Stimulated activated CD8-positive, alpha-beta memory T cell treated with anti-CD3 and anti-CD28 coated beads, Interleukin-12 subunit alpha, Interleukin-12 subunit beta, amount 100 ng/mL, for 4 hours (primary cell): ENCODE measurements at places on chromosomes 2 and 18.

GRCh38 chr2:72999729-73000725 lies 71.5 kb downstream of the SFXN5 start:
- DNase-seq: no peak

DNA sequence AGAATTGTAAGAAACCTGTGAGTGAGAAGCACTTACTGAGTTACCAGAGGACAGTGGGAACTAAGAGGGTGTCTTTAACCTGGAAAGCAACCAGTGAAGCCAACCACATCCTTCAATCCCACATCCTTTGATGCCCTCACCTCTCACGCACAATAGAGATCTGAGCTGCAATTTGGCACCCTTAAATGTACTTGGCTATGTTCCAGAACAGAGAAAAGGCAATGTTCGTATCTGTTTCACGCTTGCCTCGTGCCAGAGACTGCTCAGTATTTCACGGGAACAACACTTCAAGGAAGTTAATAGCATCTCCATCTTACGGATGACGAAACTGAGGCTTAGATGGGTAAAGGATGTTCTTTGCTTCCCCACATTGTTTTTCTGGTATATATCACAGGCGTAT lies 167.4 kb downstream of the DPP10 start:
- no peak for DNase-seq

GRCh38 chr2:127648321-127648720 lies 2.4 kb downstream of the GPR17 start:
- DNase-seq: no peak

DNA sequence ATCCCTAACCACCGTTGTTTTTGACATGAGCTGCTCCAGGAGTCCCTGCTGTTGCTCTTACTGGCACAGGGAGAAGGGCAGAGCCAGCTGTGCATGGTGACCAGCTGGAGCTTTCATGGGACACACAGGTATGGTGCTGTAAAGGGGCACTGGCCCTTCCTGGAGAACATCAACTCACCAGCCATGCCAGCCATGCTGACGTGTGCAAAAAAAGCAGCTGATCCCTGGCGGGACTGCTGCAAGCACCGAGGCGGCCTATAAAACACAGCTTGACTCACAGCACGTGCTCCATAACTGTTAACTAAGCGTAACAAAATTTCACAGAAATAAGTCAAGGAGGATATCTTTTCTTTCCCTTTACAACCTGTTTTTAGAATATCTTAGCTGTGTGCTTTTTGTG lies 165.1 kb downstream of the TMEM163 start:
- no peak for DNase-seq

DNA sequence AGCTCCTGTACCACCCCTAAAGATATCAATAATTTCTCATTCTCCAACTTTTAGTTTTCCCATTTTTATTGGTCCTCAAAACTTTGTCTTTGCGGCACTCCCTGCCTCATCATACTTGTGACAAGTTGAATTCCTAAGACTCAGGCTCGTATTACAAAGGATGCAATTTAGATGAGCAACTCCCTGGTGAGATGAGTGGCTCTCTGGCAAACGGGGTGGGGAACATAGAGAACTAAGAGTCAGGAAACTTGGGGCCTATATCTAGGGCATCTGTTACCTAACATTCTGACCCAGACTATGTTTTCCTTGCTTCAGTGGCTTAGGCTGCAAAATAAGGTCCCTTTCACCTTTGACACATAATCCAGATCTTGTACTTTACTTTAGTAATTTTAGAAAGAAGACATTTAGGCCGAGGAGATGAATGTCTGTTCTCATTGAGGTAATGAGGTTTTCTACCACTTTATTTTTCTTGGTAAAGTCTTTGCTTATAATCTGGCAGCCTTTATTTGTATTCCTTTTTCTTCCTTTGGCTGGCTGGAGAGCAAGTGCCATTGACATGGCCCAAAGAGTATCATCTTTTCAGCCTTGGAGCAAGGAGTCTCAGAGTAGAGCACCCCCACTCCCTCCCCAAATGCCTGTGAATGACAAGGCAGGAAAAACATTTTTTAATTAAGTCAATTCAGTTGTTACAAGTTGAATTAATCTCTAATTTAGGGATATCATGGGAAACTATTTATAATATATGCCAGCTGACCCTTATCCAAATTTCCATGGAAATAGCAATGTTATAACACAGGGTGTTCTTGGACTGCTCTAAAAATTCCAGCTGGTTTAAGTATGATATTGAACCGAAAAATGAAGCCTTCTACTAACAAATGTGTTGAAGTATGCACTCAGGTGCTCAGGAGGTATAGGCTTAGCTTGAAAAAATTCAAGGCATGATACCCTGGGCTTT lies 15.2 kb downstream of the TSPYL6 start:
- DNase-seq: no peak

DNA sequence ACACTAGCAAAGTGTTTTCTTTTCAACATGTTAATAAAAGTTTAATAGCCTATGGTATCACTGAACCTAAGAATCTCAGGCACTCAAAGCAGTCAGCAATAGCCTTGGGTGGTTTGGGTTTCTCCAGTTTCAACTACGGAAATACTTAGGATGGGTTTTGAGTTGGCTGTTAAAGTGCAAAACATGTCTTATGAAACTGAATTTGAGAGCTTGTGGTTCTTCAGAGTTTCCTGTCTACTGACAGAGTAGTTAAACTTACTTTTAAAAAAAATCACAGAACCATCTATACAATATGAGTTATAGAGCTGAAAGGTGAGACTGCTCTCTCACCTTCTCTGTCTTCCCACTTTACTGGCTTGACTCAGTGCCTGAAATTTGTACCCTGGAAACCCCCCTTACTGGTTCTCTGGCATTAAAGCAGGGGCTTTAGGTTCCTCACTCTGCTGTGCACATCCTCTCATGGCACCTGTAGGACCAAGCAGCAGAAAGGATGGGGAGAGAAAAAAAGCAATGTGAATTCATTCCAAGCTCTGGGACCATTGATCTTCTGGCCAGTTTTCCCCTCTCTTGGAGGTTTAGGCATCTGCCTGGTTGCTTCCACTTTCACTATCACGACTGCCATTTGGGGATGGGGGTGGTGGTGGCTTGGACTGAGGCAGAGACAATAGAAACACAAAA lies 18.1 kb downstream of the CCDC141 start:
- no peak for DNase-seq

GRCh38 chr2:41906338-41906725 lies 141.5 kb upstream of the PKDCC start:
- no peak for DNase-seq

DNA sequence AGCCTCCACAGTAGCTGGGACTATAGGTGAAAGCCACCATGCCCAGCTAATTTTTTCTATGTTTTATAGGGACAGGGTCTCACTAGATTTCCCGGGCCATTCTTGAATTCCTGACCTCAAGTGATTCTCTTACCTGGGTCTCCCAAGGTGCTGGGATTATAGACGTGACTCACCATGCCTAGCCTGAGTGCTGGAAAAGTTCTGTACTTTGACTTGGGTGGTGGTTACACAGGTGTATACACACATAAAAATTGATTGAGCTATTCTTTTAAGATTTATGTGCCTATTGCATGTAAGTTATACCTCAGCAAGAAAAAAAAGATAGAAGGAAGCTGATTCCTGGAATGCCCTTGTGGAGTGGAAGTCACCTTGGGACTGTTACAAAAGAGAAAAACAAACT lies 34.8 kb upstream of the KCNF1 start:
- no peak for DNase-seq

DNA sequence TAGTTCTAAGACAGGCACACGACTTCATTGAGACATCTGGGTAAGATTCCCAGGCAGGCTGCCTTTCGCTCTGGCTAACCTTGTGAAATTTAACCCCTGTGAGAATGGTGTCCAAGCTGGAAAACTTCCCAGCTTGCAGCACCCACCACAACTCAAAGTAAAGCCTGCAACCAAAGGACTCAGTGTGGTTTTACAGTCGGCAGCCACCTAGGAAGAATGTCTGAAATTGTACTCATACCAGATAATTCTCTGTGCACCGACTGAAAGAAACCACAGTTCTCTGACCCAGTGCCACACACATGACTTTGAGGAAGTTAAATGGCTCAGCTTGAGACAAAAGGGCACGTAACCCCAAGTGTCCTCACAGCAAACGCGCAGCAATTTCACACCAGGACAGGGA lies 125.7 kb downstream of the RBMS1 start:
- no peak for DNase-seq

- DNase-seq: no peak
Observed at GRCh38 chr18:3710712-3711301, 260.8 kb downstream of the TGIF1 start.

DNA sequence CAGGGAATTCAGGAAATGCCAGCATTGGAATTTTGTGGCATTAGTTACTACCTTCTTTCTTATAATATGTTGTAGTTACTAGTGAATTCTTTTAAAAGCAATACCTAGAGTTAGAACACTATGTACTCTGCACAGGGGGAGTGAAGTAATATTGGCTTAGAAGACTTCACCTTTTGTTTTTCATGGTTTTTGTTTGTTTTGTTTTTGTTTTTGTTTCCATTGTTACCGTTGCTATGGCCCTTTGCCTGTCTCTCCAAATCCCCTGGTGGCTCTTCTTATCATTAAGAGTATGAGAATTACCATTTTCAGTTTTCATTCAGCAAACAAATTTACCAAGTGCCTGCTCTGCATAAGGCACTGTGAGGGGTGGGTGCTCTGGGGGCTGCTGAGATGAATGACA lies 160.1 kb downstream of the HAUS1 start:
- DNase-seq: no peak

DNA sequence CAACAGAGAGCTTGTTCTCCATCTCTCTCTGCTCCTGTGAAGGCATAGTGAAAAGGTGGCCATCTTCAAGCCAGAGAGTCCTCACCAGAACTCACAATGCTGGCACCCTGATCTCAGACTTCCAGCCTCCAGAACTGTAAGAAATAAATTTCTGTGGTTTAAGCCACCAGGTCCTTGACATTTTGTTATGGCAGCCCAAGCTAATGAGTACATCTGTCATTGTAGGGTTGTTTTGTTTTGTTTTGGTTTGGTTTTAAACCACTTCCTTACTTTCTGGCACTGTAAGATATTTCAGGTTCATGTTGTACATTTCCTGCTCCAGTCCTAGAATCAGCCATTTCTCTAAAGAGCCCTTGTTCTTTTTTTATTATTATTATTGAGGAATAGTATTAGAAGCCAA lies 171.2 kb downstream of the CPS1 start:
- no peak for DNase-seq

DNA sequence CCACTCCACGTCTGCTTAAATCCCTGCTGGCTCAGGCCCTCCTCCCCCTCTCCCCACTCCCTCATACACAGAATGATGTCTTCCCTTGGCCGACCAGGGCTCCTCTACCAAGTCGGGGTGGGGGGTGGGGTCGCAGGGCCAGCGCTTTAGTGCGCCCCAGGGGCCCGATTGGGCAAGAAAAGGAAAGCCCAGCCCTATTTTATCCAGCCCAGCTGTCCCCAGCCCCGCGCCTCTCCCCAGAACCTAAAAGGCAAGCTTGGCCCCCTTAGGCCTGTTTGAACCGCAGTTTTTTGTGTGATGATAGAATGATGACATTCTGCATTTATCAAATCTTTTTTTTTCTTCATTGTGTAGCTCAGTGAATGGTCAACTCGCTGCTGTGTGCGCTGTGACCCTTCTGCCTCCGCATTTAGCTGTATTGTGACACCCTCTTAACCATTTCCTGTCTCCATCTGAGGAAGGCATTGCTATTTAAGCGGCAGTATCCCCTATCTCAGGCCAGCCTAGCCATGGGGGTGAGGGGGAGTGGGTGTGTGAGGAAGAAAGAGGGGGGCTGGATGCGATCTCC lies 231.4 kb downstream of the HAUS1 start:
- no peak for DNase-seq

GRCh38 chr18:6355789-6356589 lies 58.7 kb downstream of the L3MBTL4 start:
- DNase-seq: no peak

- no peak for DNase-seq
Observed at GRCh38 chr2:45570671-45571334, 40.3 kb downstream of the SRBD1 start.

DNA sequence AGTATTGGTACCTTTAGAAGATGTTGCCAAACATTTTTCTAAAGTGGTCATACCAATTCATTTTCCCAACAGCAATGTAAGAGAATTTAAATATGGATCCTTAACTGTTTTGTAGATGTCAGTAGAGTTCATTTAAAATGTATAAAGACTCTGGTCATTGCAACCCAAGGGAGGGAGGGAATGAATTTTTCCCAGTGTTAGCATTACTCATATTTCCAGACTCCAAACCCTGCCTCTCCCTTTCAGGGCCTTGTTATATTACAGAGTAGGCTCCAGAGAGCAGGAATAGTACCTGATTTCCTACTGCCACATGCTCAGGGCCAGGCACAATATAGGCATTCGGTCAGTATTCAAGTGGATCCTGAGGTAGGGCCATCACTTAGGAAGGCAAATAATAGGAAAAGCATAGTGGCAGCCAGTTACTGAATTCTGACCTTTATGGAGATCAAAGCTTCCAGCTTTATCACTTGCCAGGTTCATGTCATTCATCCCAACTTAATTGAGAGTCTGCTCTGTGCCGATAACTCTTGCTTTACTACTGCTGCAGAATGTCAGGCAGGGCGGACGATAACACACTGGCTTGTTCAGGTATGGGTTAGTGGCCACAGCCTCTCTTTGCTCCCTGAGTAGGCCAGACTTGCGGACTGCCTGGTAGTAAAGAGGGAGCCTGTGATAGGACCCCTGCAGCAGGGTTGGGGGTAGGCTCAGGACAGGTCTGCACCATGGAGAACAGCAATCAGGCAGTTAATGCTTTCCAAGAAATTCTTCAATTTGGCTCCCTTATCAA lies 75.3 kb downstream of the OSBPL6 start:
- no peak for DNase-seq

DNA sequence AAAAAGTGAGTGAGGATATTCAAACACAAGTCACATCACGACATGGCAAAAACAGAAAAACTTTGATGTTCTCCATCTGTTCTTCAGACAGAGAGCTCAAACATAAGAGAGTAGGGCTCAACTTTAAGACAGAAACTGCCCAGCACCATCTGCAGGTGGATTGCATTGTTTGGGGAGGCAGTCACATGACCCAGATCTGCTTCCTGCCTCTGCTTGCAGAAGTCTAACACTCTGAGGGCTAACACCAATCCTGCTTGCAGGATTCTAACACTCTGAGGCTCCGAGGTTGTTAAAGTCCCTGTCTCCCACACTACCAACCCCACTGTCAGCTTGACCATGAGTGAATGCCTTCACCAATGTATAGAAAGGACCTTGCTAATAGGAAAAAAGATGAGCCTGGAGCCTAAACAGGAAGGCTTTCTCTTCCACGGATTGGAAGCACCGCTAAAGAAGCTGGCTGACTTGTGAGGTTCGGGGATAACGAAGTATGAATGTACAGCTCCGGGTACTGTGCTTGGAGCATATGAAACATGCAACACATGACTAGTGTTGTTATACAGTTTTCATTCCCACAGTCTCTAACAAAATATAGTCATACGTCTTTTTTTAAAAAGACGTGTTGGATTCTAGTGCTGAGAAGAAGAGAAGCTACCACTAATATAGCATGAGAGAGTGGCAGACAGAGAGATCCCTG lies 176.6 kb upstream of the CREB1 start:
- DNase-seq: no peak

DNA sequence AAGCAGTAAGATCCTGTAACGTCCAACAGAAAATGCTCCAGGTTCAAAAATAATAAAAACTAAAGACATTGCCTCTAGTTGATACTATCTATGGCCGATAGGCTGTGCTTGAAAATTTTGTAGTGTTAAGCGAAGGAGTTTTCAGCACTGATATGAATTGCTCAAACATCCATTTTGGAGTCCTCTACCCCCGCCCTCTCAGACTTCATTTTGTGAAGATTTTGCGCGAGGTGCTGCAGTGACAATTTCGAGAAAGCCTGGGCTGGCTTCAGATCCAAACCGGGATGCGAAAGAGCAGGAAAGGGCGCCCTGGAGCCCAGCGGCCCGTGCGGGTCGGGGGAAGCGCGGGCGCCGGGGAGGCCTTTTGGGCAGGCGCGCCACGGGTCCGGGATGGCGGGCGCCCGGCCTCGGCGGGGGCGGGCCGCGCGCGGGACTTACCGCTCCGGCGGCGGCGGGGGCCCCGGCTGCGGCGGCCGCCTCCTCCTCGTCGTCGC lies 1.8 kb downstream of the SP3 start:
- no peak for DNase-seq
